AG04450 (cell line): ENCODE measurements at places on chromosomes 4 and X. TPM values are rescaled to one million over a fixed set of nuclear protein-coding genes. Genes with fewer than 3 reads are reported as not detected.

SHROOM4 gene
- polyA plus RNA-seq, result 1.0 and 1.1 TPM in 2 replicates

- DNase-seq, result no peak
Measured at GRCh38 chrX:49842621-49843020, 13.5 kb downstream of the PAGE4 start.

- no peak for DNase-seq
Measured at GRCh38 chr4:76312457-76312856, 5.9 kb downstream of the STBD1 start.

DNA sequence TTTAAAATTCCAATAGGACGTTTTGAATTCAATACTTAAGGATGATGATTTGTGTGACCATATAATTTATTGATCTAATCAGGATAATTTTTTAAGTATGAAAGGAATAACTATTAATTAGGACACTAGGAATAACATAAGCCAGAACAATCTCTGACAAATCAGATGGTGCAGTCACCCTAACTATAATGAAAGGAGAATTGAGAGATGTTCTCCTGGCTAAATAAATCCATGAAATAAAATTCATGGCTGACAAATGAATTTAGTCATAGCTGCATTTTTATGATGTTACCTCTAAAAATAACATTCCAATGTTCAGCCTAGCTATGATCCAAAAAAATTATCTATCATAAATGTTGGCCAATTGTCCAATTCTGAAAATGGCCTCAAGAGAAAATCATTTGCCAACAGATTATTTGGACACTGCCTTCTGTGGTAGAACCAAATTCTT, 190.6 kb upstream of the NEIL3 start:
- no peak for DNase-seq

GRCh38 chr4:47933840-47934239, 19.5 kb upstream of the NFXL1 start:
- DNase-seq, result peak; percentile 23

SPIN4 gene
- 3.6 and 5.0 TPM in 2 replicates for polyA plus RNA-seq

DNA sequence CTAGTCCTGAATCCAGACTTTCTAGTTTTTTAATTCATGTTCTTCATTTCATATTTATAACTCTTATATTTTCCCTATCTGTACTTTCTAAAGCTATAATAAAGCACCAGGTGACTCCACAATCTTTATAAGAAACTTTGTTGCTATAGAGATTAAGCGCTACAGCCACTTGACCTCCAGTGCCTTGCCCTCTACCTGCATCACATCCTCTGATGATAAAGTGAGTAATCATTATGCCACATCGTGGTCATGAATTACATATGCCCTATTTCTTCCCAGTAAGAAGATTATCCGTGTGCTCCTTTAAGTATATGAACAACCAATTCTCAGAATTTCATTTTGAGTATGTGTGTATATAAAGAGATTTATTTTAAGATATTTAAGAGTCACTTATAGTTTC, 6.8 kb upstream of the DYNLT3 start:
- DNase-seq, result no peak

FAM53A gene
- polyA plus RNA-seq, result 1.1 TPM in 2 replicates
